ENCODE measurements at places on chromosomes 12 and 14.
A peak's percentile ranks its signal among the peaks of the same experiment; 100 is the strongest.

GRCh38 chr14:50763382-50764007, 67.5 kb downstream of the NIN start:
- DNase-seq = no peak

DNA sequence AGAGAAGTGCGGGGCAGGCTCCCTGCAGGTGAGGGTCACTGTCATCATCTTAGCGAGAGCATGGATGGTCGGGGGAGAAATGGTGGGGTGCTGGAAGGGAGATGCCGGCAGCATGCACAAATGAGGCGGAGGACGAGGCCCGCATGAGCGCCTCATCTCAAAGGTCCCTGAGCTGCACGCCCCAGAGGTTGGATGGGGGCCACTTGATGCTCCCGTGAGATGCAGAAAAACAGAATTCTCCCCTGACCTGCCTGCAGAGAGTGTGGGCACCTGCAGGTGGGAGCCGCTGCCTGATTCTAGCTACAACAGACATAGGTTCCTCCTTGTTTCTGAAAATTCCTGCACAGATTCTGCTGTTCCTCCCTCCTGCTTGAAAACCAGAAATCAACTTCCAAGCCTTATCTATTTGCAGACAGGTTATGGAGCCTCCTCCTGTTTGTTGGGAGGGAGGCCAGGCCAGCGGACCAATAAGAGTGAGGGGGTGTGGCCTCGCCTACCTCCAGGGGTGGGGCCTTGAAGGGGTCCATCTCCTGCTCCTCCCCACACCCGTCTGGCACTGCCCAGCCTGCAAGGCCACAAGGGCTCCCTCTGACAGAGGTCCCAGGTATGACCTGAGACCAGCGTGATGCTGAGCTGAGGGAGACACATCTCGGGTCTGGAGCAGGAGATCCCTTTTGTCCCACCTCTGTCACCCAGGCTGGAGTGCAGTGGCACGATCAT, 67.2 kb downstream of the KDM2B start:
- DNase-seq = no peak

- no peak for DNase-seq
These were observed 56.6 kb downstream of the WDR20 start for GRCh38 chr14:102196039-102196901.

- DNase-seq = no peak
These were observed 221.2 kb downstream of the NELL2 start for GRCh38 chr12:44654646-44655639.

- no peak for DNase-seq
These were observed 2.1 kb upstream of the PTPRQ start for GRCh38 chr12:80441921-80442320.

GRCh38 chr14:85442996-85443395, 86.9 kb upstream of the FLRT2 start:
- DNase-seq = no peak

GRCh38 chr14:94541234-94541975, 19.8 kb upstream of the SERPINA4 start:
- no peak for DNase-seq

DNA sequence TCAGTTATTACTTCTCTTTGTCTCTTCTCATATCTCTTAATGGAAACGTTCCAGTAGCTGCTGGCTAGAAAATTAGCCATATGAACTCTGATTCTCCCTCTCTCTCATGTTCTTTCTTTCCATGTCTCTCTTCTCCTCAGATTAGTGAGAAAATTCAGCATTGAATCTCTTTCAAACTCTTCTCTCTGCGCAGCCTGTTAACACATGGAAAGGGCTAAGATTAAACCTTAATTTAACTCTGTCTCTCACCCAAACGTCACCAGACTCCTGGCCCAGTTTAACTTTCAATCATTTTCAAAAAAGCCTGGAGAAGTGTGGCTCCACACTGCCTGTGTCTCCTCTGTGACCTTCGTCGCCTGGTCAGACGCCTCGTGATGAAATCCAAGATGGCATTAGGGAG, 1234.2 kb downstream of the BCL11B start:
- DNase-seq = no peak

DNA sequence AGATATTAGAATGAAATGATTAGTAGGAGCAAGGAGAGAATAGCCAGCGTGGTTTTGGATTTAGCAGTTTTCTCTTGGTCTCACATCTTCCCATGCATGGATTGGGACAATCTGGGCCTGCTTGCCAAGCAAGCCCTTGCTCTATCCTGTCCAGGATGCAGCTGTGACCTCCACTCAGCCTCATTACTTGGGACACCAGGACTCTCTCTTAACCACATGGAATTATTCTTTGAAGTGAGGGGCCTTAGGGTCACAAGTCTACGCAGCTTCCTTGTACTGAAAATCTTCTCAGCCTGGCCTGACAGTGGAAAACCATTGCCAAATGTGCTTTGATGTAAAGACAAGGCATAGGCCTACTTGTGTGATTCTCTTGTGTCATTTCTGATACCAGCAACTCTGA, 28.0 kb upstream of the DCN start:
- no peak for DNase-seq

DNA sequence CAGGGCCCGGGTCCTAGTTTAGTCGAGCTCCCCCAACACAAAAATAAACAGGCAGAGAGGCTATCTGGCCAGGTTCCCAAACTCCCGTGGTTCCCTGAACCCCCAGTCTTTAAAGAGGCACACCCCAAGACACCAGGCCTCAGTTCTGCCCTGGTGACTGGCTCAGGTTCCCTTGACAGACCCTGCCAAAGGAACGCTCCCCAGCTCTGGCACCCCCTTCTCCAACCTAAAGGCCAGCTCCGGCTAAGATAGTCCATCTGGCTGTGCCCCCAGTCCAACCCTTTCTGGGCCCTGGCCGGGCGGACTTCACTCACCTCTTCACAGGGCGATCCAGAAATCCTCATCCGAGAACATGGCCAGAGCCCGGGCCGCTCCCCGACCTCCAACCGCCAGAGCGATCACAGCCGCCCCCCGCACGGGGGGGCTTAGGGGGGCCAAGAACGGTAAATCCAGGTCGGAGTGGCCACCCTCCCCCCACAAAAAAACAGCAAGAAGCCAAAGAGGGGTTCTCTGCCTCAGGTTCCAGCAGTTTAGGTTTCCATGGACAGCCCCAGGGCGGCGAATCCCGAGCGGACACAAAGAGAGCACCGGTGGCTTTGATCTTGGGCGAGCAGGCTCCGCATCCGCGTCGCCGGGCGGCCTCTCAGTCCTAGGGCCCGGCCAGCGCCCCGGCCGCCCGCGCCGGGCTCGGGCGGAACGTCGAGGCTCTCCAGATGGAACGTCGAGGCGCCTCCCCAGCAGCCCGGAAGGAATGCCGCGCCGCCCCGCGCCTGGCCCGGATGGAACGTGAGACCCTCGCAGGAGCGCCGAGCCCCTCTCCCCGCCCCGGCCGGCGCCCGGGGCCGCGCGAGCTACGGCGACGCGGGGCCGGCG, 1.1 kb downstream of the KMT2D start:
- DNase-seq = no peak

DNA sequence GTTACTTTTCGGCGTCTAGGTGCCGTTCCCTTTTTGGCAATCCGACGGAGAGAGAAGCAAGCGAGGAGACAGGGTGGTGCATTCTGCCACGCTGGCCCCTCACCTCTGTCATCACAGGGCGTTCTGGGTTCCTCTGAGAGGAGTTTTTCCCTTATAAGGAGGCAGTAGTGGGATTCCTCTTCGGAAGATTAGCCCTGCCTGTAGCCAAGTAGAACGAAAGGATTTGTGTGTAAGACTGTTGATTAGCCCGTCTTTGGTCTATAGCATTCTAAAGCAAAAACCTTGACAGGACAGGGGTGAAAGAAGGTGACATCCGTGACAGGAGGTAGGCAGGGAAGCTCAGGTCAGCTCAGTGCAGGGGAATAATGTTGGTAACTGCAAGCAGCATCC, 9.1 kb upstream of the NEMF start:
- peak; percentile 33 for DNase-seq

- no peak for DNase-seq
These were observed 1.3 kb downstream of the ZFHX2 start for GRCh38 chr14:23550131-23550811.

DNA sequence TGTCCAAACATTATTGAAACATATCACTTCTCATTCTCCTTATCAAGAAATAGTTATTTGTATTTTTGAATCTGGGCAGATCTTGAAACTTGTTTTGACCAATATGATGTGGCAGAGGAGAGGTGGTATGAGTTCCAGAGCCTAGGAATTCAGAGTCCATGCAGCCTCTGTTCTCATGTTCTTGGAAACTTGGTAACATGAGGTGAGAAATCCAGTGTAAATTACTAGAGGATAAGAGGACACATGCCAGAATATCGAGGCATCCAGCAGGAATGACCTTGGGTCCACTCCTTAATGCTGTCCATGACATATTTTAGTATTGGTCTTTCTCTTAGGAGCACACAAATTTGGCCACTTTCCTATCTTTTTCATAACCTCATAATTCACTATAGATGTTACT, 1374.6 kb downstream of the FSCB start:
- no peak for DNase-seq

DNA sequence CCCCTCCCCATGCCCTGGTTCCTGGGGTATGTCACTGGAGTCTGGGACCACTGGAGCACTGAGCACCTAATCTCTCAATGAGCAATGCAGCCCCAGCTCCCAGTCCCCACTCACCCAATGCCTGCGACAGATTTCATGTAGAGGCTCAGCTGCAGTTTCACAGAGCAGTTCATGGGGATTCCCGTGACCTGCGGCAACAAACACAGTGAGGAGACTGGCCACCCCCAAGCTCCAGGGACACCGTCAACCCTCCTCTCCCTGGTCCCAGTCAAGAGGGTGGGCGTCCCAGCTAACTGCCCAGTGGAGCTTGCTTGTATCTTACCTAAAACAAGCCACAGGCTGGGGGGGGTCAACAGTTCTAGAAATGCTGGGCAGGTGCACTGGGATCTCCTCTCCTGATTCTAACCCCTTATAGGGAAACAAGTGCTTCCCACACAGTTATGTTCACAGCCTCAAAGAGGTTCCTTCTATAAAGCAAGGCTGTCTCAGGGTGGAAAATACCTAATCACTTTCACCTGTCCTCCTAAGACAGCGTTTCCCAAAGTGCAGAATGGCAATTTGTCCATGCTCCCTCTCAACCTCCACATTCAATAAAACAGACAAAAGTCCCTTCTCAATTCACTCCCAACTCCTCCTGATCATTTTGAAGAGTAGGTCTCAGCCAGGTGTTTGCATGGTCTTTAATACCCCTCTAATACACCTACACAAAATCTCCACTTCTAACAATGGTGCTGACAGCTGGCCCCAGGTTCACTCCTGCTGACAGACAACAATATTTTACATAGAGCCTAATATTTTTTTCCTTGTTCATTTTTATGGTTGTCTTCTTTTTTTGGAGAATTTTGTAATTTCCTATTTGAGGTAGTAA, 68.3 kb downstream of the SCARB1 start:
- DNase-seq = no peak

DNA sequence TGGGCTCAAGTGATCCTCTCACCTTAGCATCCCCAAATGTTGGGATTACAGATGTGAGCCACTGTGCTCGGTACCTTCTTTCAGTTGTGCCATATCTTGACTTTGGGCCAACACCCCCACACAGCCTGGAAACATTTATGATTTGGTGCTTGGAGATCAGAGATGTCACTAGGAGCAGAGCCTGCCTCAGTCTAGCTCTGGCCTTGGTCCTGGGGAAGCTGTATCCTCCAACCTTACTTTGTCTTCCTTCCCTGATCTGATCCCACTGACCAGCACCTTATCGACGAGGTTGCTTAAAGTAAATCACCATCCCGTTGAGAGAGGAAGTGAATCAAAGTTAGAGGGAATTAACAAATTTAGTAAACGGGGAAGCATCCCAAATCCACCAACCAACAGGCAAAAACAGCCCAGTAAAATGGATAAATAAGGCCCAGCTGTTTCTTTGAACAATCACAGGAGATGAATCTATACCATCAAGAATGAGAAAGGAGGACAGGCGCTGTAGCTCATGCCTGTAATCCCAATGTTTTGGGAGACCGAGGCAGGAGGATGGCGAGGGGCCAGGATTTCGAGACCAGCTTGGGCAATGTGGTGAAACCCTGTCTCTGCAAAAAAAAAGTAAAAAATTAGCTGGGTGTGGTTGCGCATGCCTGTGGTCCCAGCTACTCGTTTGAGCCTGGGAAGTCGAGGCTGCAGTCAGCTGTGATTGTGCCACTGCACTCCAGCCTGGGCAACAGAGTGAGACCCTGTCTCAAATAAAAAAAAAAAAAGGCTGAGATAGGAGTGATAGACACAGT, 3.4 kb downstream of the PLBD2 start:
- no peak for DNase-seq

DNA sequence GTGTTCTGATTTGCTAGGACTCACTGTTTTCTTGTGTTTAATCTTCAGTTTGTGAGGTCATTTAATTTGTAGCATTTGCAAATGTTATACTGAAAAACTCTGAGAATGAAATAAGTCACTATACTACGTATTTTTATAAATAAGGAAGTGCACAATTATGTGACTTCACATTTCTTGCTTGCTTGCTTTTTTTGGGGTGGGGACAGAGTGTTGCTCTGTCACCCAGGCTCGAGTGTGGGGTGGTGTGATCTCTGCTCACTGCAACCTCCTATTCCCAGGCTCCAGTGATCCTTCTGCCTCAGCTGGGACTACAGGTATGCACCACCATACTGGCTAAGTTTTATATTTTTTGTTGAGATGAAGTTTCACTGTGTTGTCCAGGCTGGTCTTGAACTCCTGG, 32.7 kb downstream of the RBM25 start:
- no peak for DNase-seq

DNA sequence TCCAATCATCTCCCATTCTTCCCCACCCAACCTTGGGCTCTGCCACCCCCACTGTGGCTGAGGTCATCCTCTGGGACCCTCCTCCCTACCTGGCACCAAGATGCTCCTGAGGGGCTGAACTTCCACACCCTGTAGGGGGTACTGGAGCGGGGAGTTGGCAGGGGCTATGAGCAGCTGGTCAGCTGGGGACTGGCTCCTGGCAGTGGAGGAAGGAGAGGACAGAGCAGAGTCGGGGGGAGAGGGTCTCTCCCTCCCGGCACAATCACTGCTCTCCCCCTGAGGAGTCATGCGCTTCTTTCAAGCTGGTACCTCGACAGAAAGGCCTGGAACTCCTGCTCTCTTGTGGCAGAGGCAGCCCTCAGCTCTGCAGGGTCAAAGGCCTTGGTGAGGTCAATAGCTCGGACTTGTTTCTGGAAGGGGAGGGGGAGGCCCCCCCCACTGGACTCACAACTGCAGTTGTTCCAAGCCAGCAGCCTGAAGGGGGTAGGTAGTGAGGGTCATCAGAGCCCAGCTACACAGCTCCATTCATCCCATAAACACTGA, 2.0 kb downstream of the B4GALNT1 start:
- DNase-seq = no peak

GRCh38 chr14:103748534-103748857, 32.9 kb downstream of the ZFYVE21 start:
- DNase-seq = no peak

DNA sequence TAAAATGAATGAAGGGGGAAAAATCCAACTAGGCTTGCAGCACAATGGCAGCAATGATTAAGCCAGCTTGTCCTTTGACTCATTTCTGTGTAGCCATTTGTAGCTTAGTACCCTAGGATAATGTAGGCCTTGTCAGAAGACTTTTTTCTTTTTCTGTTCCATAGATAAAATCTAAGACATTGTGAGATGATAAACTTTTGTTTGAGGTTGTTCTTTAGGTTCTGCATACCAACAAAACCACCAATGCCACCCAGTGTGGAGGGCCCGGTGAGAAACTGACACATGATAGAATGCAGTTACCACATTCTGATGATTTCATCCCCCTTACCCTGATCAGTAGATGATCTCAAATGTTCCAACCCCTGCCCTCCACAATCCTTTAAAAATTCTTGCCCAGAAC, 6.6 kb upstream of the KLRD1 start:
- no peak for DNase-seq

GRCh38 chr12:43579206-43579605, 27.2 kb upstream of the ADAMTS20 start:
- DNase-seq = no peak
